ENCODE measurements at places on chromosomes 6 and 20.

DNA sequence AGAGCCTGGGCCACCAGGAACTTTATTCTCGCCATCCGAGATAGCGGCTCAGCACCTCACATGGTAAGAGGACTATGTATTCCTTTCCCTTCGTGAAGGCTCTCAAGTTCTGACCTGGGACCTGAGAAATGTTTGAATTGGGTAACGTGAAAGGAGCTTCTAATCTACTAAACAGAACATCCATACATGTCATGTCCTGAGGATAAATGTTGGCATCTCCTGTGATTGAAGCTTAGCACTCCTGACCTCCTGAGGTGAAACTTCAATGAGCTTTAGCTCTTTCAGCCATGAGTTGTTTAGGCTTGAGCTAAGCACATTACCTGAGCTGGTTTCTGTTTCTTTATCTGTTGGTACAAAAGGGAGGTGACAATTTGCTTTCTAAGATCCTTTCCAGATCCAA, 280.9 kb downstream of the PACRG start:
- DNase-seq, result no peak

DNA sequence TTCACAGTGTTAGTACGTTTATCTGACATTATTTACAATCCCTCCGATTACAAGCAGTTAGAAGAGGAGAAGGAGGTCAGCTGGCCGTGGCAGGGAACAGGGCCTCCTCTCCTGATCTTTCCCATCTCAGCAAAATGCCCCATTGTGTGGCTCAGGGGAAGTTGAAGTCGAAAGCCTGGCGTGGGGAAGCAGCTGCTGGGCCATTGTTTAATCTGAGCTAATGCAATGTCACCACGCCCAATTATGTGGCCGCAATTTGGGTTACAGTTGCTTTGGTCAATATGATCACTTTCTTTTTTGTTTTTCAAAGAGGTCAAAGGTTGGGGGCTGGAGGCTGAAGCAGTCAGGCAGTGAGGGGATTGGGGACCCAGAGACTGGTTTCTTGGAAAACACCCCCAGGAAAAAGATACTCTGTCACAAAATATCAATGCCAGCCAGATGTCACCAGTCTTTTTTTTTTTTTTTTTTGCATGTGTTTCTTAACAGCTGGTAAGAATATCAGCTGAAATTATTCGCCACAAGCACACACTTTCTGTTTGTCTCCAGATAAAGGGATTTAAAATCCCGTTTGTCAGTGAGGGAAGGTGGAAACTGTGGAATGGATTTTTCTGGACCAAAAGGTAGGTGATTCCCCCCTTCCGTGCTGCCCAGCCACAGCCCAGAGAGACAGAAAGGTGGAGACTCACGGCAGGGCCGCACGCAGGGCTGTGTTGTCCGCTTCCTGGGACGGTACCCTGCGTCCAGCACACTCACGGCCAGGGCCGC, 24.6 kb downstream of the DLL1 start:
- peak; percentile 41 for DNase-seq

DNA sequence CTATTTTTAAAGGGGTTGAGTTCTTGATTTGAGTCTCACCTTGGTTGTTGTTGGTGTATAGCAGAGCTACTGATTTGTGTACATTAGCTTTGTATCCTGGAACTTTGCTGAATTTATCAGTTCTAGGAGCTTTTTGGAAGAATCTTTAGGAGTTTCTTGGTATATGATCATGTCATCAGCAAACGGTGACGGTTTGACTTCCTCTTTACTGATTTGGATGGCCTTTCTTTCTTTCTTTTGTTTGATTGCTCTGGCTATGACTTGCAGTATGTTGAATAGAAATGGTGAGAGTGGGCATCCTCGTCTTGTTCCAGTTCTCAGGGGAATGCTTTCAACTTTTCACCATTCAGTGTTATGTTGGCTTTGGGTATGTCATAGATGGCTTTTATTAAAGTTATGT, 64.0 kb downstream of the CDYL start:
- DNase-seq, result no peak

DNA sequence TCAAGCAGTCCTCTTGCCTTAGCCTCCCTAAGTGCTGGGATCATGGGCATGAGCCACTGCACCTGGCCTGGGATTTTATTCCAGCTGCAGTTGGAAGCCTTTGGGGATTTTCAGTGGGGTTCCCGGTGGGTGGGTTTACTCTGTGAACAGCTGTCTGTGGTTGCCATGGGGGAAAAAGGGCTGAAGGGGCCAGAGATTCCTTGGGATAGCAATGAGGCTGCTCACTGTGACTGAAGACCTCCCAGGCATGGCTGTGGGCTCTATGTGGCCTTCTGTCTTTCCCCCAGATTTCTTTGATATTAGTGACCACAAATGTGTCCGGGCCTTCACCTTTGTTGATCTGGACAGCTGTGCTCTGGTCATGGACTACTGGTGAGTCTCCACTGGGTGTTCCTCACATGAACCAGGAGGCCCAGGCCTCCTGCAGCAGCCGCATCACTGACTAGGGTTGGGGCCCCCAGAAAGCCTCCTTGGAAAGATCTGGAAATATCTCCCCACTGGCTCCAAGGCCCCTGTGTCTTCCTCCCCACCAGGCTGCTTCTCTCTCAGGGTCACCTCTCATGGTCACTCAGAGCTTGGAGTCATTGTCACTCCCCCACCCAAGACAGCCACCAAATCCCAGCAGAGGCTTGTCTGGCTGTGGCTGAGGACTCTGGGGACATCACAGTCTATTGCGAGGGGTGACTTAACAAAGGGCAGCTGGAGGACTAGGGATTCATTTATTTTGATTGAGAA, 33.4 kb downstream of the EFCAB8 start:
- no peak for DNase-seq

DNA sequence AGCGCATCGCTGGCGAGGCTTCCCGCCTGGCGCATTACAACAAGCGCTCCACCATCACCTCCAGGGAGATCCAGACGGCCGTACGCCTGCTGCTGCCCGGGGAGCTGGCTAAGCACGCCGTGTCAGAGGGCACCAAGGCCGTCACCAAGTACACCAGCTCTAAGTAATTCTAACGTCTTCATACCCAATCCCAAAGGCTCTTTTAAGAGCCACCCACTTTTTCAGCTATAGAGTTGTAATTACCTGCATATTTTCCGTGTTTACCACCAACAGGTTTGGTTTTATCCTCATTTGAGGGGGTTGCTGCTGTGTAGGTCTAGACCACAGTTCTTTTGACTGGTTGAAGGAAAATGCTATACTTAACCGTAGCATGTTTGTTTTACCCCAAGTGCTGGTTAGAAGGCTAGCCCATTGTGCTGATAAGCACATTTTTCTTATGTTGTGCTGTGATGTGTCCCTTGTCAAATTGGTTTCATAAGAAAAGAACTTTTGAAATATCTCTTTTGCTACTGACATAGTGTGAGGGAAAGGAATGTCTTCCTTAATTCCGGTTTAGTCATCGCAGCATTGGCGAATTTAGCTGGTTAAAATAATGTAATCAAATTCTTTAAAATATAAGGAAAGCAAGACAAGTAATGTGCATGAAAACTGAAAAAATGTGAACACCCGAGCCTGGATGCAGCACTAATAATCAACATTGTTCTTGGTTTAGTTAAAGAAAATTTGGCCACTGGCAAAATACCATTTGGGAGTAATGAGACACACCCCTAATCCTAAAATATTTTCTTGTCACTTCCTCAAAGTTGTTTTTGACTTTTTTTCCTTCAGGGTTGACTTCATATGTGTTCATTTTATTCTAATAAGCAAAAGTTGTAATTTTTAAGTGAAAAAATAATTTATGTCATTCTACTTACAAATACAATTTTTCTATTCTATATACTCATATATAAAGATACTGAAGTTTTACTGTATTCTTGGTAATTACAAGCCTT, 112.8 kb downstream of the HFE start:
- DNase-seq, result no peak

DNA sequence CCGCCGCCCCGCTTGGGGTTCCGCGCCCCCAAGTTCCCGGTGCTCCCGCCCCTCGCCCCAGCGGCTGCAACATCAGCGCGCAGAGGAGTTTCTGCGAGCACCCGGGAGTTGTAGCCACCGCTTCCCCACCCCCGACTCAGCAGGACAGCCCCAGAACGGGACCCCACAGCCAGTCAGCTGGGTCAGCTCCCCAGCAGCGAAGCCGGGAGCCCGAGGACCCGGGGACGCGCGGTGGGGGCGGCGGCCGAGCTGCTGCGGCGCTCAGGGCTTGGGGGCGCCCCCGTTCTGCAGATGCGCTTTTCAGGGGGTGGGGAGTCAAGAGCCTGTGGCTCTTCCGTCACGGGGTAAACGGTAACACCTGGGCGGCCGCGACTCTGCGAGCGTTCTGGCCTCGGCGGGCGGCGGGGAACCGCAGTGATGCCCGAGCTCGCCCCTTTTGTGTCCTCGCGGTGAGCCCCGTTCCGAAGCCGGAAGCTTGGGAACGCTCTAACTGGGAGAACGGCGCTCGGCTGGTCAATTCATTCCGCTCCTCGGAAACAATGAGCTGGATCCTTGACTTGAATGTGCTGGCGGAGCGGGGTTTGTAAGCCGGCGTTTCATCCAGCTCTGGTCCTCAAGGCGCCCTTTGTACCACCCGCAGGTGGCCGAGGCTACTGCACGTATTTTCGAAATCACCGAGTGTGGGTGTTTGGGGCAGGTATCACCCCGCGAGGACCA, 774 bp downstream of the PLEKHG1 start:
- peak; percentile 14 for DNase-seq

DNA sequence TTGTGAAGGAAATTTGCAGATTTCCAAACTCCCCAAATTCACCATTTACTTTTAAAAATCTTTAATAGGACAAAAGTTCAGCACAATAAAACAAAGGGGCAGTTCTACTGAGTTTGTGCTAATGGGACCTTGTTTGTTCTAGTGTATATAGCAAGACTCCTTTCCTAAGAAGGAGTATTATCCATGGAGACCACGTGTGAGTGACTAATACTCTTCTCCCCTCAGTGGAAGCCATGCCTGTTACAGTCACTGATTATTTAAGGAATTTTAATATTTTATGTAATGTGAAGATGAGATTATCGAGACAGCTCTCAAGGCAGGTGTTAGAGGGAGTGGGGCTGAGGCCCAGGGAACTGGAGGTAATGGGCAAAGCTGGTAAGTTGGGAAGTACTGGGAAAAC, 16.4 kb upstream of the QKI start:
- DNase-seq, result no peak

- DNase-seq, result no peak
Measured at GRCh38 chr6:10404799-10405512, 9.9 kb downstream of the TFAP2A start.

DNA sequence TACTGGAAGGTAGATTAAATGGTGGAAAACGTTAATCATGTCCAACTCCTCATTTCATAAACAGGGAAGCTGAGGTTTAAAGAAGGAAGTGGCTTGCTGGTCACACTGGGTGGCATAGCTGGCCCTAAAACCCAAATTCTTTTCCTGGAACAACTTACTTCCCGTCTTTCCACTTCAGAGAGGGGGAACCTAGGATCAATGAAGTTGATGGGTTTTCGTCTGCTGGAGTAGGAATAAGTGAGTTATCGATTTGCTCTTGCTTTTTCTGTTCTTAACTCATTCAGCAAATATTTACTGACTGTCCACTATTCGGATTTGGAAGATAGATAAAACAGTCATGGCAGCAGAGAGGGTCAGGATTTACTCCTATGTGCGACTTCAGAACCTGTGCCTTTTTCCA, 1.2 kb upstream of the SYS1 start:
- no peak for DNase-seq

GRCh38 chr20:33521461-33521860, 31.6 kb downstream of the CBFA2T2 start:
- no peak for DNase-seq

- DNase-seq, result no peak
Measured at GRCh38 chr20:37983286-37983685, 50.0 kb downstream of the TTI1 start.

GRCh38 chr6:157157258-157157657, 166.1 kb downstream of the TMEM242 start:
- DNase-seq, result no peak

- no peak for DNase-seq
Measured at GRCh38 chr6:26629359-26629758, 30.2 kb downstream of the ZNF322 start.

DNA sequence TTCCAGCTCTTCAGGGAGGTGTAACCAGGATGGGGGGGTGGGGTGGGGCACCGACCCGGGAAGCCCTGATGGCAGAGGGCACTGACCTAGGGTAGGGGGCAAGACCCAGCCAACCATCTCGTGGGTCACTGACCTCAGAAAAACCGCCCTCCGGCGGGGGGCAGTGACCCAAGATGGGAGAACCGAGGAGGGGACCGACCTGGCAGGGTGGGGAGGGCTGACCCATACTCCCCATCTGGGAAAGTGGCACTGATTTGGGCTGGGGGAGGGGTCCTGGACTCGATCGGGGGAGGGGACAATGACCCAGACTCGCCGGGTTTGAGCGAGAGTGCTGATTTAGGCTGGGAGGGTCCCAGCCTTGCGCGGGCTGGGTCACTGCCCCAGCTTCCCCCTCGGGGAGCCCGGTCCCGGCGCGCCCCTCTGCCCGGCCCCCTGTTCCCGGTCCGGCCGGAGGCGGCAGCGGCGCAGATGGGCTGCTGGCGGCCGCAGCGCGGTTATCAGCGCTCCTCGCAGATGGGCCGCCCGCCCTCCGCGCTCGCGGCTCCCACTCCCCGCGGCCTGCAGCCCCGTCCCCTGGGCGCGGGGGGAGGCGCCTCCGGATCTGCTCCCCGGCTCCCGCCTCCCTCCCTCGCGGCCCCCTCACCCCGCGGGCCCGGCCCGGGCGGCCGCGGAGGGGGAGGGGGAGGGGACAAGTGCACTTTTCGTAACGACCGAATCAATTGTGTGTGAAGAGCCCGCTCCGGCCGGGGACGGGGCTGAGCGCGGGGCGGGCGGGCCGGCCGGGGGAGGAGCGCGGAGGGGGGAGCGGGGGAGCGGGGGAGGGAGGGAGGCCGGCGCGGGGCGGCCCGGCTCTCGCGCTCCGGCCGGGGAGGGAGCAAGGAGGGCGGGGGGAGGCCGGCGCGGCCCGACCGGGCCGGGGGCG, 2.2 kb downstream of the NOL4L start:
- peak; percentile 16 for DNase-seq

- no peak for DNase-seq
Measured at GRCh38 chr6:23213651-23214050, 644.3 kb downstream of the HDGFL1 start.

DNA sequence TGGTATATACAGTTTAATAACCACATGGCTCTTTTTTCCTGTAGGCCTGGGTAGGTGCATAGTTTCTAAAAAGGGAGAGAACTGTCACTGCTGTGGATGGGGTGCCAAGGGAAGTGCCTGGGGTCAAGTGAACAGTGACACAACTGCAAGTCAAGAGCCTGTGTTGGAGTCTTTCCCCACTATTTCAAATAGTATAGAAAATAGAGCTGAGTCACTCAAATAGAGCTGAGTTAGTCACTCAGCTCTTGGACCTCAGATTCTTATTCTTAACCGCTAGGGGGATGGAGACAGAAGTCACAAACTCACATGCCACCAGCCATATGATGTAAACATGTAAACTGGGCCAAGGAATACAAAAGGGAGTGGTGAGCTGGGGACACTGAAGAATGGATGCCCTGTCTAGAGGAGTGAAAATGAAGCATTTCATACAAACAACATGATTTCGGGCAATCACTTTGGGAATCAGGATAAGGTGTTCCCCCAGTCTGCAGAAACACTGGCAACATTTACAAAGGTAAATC, 2.1 kb downstream of the NQO2 start:
- no peak for DNase-seq
